ENCODE measurements at places on chromosomes 3 and 15. TPM values are rescaled to one million over a fixed set of nuclear protein-coding genes. Genes with fewer than 3 reads are reported as not detected.

DNA sequence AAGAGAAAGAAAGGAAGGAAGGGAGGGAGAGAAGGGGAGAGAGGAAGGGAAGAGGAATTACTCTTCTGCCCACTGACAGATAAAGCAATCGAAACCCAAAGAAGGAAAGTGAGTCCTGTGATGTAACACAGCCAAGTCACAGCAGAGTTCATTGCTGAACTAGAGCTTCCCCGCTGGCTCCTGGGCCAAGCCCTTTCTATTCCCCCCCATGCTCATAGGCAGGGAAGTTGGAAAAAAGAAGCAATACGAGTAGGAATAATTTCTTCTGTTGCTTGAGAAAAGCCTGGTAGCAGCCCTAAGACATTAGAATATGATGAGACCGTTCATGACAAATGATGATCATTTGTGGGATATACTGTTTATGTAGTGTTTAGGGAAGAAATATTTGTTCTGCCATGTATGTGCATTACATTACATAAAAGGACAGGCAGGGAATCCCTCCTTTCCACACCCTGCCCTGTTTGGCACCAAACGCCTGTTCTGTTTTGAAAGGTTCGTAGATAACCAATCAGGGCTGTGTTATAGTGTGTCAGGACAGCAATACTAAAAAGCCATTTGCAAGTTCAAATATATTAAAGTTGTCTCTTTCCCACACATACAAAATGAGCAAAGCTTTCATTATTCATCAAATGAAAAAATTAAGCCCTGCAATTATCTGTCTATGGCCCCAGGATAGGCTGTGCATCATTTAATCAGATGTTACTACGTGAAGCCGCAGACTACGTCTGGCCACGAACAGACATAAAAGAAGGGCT, 111.0 kb upstream of the TRPM1 start:
- DNase-seq = no peak

DNA sequence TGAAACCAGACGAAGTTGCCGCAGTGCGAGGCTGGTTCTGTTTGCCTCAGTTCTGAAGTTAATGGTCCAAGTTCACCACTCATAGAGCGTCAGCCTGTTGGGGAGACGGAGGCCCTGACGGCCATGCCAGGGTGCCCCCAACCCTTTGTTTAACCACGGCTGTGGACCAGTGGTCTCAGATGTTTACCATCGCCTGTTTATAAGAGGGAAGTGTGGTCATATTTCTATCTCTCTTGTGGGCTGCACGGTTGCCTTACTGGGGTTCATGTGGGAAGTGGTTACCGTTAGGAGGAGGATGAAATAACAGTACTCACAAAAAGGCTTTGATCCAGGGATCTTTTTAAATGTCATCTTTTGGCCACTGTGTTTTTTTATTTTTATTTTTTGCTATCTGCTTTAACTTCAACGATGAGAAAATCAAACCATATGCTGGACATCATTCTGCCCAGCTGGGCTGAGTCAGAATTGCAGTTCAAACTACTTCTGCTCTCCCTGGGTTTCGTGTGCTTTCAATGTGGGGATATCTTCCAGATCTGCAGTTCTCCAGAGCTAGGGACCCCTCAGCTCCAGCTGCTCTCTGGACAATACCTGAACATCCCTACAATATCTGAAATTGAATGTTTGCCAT, 17.8 kb downstream of the SMAD3 start:
- DNase-seq = no peak

Gene ECE2
- total RNA-seq = not detected

Gene VPS13C
- total RNA-seq = 55.2 TPM

Gene ANP32A
- 47.6 TPM for total RNA-seq

DNA sequence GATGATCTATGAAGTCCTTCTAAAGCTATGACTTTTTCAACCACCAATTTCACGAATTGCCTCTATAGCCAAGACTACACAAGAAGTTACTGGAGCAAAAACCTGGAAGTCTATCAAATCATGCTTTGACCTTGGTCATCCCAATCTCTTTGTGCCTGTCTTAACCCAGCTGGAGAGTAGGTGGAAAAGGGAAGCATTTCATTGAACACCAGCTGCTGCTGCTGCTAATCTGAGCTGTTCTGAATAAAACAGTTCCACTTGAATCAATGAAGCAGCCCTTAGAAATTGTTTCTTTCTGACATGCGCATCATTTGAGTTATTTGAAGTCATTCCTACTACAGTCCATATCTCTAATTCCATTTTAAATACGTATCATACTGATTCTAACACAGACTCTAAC, 7.3 kb upstream of the UBE3A start:
- no peak for DNase-seq

GRCh38 chr3:110400315-110400714, 671.3 kb upstream of the NECTIN3 start:
- no peak for DNase-seq

DNA sequence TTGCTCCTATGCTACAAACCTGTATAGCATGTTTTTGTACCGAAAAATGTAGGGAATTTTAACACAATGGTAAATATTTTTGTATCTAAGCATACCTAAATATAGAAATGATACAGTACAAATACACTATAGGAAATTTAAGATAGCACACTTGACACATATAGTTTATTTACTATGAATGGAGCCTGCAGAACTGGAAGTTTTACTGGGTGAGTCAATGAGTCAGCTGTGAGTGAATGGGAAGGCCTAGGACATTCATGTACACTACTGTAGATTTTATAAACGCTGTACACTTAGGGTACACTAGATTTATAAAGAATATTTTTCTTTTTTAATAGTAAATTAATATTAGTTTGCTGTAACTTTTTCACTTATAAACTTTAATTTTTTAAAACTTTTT, 707.7 kb upstream of the EPHA6 start:
- no peak for DNase-seq

Gene SLC22A13
- 0.16 TPM for total RNA-seq

GRCh38 chr15:101651554-101652097, 555 bp downstream of the TM2D3 start:
- no peak for DNase-seq

Gene TMCO5A
- total RNA-seq = not detected

Gene CCDC54
- total RNA-seq = not detected

- DNase-seq = peak; percentile 13
Observed at GRCh38 chr3:44969154-44969827, 6.7 kb downstream of the ZDHHC3 start.

DNA sequence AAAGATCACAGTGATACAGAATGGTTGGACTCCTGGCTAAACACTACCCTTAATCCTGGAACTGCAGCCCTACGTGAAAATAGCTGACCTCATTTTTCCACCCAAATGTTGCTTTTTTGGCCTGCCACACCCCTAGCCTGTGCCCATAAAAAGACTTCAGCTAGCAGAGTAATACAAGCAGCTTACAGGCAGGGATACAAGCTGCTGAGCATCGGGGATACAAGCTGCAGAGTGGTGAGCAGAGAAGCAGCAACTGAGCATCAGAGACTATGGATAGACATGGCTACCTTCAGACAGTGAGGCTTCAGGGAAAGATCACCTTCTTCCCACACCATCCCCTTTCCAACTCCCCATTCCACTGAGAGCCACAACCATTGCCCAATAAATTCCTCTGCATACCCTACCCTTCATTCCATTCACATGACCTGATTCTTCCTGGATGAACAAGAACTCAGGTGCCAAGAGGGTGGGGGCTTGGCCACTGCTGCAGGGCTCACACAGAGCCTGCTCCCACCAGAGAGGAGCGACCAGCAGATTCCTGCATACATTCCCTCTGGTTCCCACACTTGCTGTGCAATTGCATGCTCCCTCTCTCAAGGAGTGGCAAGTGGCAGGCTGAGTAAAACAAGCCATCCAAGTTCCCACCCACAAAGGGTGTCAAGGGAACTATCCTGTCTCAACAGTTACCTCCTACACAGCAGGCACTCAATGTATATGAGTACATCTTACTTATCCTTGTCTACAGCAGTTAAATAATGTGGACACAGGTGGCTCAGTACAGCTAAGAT, 217.5 kb downstream of the ALCAM start:
- no peak for DNase-seq

GRCh38 chr3:120496278-120497002, 45.6 kb upstream of the FSTL1 start:
- DNase-seq = no peak

DNA sequence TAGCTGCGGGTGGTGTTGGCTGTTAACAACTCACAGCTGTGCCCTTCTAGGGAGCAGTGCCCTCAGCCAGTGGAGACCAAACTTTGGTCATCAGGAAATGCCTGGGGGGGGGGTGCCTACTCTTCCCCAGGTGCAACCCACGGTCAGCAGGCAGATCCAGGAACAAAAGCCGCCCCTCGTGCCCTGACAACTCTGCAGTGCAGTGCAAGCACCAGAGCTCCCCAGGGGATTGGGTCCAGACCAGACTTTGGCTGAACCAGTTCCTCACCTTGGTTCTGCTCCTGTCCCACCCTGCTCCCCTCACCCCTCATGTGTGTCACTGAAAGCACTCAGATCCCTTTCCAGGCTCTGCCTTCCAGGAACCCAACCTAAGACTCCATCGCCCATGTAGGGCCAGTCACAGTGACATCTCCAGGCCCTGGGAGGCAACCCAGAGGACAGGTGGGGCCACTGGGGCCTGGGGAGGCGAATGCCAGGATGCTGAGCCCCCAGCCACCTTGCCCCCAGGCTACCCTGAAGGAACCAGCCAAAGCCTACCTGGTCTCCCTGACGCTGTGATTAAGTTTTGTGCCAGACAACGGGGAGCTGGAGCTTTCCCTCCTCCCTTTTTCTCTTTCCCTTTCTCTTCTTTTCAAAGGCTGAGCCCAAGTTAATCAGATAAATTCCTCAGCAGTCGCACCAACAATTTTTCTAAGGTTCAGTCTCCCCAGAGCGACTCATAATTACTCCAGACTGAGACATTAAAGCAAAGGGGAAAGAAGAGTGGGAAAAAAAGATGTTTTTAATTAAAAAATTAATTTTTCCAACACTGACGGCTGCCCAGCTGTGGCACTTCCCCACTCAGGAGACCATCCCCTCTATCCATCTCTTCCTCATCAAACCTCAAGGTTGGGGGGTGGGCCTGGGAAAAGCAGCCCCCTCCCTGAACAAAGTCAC, 207.5 kb upstream of the LINGO1 start:
- DNase-seq = no peak

Gene XCR1
- total RNA-seq = not detected

Gene TRPM7
- 29.5 TPM for total RNA-seq

Gene SKOR1
- 2.3 TPM for total RNA-seq

GRCh38 chr3:15330031-15330596, 2.3 kb downstream of the SH3BP5 start:
- no peak for DNase-seq

DNA sequence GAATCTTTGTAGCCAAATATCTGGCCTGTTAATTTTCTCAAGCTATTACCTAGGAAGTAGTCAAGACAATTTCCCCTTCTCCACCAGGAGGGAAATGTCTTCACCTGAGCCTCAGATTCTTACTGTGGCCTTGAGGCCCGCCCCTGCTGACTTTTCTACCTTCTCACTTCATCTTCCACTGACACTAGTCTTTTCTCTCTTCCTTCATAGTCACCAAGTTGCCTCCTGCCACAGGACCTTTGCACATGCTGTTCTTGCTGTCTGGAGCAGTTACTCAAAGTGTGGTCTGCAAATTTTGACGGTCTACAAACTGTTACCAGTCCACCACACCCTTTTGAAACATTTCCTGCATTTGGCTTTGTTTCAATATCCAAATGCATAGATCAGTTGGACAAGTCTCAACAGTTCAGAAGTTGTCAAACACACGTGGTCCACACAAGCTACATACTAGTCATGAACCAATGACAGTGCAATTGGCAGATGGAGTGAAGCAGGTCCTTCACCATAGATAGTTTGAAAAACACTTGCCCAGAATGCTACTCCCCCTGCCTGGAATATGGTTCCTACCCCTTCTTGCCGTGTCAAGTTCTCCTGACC, 100.5 kb downstream of the OSBPL10 start:
- no peak for DNase-seq

DNA sequence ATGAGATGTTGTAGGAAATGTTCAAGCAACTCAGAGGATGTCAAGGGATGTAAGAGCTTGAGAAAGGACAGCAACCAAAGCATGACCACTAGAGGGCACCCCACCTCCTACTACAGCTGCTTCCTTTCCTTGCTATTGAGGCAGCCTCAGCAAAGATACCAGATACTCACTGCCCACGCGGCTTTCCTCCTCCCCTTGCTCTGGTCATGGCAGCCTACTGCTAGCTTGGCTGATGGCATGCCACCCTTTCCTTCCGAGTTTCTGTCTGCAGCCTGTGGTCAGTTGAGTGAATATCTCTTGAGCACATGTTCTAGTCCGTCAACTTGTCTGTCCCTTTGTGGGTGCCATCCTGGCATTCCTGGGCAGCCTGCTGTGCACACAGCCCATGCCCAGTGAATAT, 4.4 kb upstream of the CXCR6 start:
- DNase-seq = peak; percentile 91

Gene CLDN11
- total RNA-seq = not detected

Gene TPRG1
- total RNA-seq = 3.1 TPM

DNA sequence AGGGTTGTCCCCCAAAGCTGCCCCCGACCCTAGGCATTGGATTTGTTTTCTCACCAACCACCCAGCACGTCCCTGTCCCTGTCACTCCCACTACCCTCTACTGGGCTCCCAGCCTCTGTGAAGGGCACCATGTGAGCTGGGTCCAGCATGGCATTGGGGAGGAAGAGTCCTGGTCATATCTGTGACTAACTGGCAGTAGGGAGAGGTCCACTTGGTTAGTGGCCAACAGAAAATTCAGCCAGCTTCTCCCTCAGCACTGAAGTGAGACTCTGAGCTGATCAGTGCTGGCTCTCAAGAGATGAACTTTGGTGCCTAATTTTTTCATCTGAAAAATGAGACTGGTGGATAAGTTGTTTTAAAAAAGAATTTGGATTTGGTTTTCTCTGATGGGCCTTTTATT, 11.3 kb upstream of the KIF23 start:
- DNase-seq = no peak

Gene MYL3
- total RNA-seq = not detected

DNA sequence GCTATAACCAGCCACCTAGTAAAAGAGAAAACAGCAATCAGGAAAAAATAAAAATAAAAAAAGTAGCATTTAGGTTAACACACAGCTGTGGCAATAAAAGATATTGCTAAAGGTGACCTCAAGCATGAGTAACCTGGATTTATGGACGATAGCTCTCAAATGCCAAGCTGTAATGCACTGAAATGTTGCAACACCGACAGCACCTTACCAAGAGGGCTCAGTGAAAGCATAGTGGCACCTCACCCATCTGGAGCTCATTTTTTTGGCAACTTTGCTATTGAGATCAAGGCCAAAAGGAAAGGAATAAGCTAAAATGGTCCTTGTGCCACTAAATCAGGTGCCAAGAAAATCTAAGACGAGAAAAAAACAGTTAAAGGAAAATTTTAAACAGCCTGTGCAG, 2.5 kb downstream of the HACD2 start:
- no peak for DNase-seq

DNA sequence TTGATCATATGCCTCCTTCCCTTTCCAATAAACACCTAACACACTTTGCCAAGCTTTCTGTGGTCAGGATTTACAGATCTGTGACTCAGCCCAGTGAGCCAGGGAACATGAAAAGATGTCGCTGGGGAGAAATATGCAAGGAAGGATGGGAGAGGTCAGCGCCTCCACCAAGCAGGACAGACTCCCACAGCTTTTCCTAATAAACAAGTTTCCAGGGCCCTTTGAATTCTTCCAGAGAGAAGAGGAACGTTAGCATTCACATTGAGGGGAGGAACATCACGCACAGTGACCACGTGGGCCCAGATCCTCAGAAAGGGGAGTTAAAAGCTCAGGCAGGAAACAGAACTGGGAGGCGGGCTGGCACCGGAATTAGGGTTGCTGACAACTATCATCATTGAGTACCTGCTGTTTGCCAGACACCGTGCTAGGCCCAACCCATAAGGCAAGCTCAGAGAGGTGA, 33.3 kb upstream of the MRPS22 start:
- DNase-seq = no peak

Gene LOXL1
- total RNA-seq = 2.2 TPM

Gene IL17RB
- total RNA-seq = not detected

GRCh38 chr3:150975086-150975991, 2.8 kb upstream of the CLRN1 start:
- DNase-seq = no peak

All from CD8-positive, alpha-beta T cell (primary cell).